ENCODE measurements at places on chromosomes 5 and 9.

DNA sequence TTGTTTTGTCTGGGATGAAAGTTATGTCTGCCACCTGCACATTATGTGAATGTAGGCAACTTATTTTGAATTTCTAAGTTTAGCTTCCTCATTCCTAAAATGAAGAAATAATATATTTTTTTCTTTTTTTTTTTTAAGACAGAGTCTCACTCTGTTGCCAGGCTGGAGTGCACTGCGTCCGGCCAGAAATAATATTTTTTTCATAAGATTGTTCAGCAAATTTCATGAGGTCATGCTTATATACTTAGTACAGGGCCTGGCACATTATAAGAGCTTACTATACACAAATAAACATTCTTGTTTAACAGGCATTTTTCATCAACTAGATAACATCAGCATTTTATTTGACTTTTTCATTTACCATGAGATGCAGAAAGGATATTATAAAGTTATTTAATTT is 368.5 kb downstream of the GABRG2 start:
- DNase-seq, result no peak

- DNase-seq, result no peak
These were observed 11.8 kb upstream of the EXOC3 start for GRCh38 chr5:431001-431710.

- no peak for DNase-seq
These were observed 487.1 kb upstream of the PIK3R1 start for GRCh38 chr5:67728326-67728890.

GRCh38 chr5:120806202-120806601 is 342.1 kb downstream of the PRR16 start:
- no peak for DNase-seq

DNA sequence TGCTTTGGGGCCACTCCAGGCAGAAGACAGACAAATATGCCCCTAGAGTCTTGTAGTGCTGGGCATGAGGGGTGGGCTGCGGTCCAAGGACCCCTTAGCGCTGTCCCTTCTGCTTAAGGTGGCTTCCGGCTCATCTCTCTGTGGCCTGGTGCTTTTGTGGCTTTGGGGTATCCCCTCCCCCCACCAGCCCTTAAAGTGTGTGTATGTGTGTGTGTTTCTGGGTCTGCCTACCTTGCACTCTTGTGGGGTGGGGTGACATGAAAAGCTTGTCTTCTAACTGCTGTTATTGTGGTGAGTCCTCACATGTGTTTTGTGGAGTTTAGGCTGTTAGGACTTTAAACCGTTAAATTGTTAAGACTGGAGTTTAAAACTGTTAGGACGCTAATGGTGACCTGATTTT is 23.6 kb downstream of the MARCHF6 start:
- no peak for DNase-seq
